ENCODE measurements at places on chromosomes 5 and 9. TPM values are rescaled to one million over a fixed set of nuclear protein-coding genes. Genes with fewer than 3 reads are reported as not detected.

Gene SPARC
- total RNA-seq, result 1,393 TPM

Gene SLIT3
- total RNA-seq, result 39.0 TPM

Gene DOCK8
- 11.1 TPM for total RNA-seq

Gene ZSWIM6
- total RNA-seq, result 12.8 TPM

Gene WNK2
- total RNA-seq, result 3.8 TPM

DNA sequence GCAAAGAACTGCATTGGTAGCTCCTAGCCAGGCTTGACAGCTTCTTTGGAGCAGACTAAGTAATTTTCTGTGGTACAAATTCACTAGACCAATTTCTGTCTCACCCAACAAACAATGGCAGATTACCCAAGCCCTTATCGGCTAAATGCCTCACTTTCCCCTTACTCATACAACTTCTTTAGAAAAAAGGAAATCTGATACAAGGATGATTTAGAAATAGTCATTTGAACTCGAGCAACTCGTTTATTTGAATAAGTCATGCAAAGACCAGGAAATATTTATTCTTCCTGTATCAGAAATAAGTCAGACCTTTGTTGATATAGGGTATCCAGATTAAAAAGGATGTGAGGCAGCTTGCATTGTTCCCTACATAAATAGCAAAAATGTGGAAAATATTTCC is 170.4 kb upstream of the CDH6 start:
- H3K27me3 ChIP-seq, result no peaks in the 10 kb centered on the region
- no peaks in the 10 kb centered on the region for H3K4me1 ChIP-seq
- H3K4me3 ChIP-seq, result no peak overlapping the region
- DNase-seq, result no peak

DNA sequence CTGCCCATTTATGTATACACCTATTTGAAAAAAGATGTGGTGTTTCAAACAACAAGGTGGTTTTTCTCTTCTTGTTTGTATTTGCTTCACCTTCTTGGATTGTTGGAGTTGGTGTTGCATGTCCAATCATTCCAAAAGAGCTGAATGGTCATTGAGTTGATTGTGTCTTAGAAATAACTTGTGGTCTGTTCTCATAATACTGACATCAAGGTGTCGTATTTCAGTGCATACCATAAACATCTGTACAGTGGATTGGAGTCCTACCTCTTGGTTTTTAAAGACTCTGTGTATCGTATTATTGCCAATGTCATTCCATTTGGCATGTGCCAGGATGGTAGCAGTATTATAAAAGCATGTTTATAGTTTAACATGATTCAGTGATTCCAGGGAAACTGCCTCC is 73.2 kb downstream of the TRIO start:
- H3K4me3 ChIP-seq, result no peak overlapping the region
- no peak overlapping the region for H3K27ac ChIP-seq
- DNase-seq, result no peak
- no peaks in the 10 kb centered on the region for H3K27me3 ChIP-seq
- no peaks in the 10 kb centered on the region for H3K4me1 ChIP-seq
- H3K36me3 ChIP-seq, result no peaks in the 10 kb centered on the region

DNA sequence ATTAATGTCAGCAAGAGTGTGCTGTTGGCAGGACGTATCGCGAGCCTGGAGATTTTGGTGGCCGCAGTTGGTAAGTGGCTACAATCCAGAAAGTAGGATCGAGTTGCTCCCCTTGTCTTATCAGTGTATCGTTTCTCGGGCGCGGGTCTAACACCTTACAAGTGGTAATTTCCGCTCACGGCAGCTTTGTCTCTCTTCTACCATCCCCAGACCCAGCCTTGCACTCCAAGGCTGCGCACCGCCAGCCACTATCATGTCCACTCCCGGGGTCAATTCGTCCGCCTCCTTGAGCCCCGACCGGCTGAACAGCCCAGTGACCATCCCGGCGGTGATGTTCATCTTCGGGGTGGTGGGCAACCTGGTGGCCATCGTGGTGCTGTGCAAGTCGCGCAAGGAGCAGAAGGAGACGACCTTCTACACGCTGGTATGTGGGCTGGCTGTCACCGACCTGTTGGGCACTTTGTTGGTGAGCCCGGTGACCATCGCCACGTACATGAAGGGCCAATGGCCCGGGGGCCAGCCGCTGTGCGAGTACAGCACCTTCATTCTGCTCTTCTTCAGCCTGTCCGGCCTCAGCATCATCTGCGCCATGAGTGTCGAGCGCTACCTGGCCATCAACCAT is 1.1 kb downstream of the PTGER4 start:
- no peaks in the 10 kb centered on the region for H3K27me3 ChIP-seq
- H3K27ac ChIP-seq, result peak overlapping the region; percentile 93
- H3K4me3 ChIP-seq, result peak overlapping the region; percentile 61
- peak; percentile 30 for DNase-seq

DNA sequence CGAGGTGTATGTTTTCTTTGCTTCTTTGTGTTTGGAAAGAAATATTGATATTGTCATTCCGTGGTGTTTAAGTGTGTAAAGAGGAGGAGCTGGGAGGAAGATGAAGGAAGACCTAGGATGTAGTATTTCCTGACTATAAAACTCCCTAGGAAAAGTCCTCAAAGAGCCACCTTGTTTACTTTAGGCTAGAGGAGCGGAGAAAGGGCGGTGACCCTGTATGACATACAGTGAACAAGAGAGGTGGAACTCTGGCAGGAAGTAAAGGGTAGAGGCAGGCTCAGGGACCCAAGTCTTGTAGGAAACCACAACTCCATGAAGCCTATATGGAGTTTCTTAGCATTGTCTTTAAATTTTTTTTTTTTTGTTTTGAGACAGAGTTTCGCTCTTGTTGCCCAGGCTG is 303.9 kb downstream of the DOCK8 start:
- no peaks in the 10 kb centered on the region for H3K4me1 ChIP-seq
- no peaks in the 10 kb centered on the region for H3K27me3 ChIP-seq
- H3K4me3 ChIP-seq, result no peak overlapping the region
- no peaks in the 10 kb centered on the region for H3K36me3 ChIP-seq

GRCh38 chr5:136094189-136094912 is 38.3 kb upstream of the SMAD5 start:
- no peak overlapping the region for H3K27ac ChIP-seq
- H3K4me1 ChIP-seq, result no peaks in the 10 kb centered on the region
- no peak for DNase-seq
- H3K4me3 ChIP-seq, result no peak overlapping the region
- H3K27me3 ChIP-seq, result no peaks in the 10 kb centered on the region

DNA sequence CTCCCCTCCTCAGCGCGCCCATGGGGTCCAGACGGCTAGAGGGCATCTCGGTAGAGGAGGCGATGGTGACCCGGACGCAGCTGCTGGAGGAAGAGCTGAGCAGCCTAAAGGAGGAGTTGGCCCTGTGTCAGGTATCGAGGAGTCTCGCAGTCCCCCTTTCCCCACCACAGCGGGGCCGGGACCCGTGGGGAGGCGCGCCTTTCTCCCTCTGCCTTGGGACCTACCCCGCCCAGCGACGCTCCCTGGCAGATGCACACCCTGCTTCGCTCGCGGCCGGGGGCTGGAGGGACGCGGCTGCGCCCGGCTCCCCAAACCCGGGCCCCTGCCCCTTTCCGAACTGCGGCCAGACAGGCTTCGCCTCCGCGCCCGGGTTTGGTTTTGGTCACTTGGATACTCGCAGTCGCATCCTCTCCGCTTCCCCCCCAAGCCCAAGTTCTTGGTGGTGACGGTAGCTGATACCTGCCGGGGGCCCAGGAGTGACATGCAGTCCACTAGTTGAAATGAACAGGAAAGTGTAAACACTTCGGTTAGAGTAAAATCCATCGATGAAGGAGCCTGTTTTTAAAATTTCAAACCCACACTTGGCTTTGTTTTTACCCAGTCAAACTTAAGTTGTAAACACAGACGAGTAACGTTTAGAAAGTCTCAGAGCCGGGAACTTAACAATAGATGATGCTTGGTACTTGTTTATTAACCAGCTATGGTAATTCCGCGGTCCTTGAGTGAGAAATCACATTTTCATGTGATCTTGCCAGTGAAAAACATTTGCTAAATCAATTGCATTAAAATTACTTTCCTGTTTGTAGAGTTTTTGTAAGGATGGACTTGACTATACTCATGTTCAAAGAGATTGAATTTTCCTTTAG is 688 bp downstream of the CNTLN start:
- no peaks in the 10 kb centered on the region for H3K4me1 ChIP-seq
- H3K27ac ChIP-seq, result peak overlapping the region; percentile 89
- DNase-seq, result peak; percentile 16
- no peaks in the 10 kb centered on the region for H3K27me3 ChIP-seq

DNA sequence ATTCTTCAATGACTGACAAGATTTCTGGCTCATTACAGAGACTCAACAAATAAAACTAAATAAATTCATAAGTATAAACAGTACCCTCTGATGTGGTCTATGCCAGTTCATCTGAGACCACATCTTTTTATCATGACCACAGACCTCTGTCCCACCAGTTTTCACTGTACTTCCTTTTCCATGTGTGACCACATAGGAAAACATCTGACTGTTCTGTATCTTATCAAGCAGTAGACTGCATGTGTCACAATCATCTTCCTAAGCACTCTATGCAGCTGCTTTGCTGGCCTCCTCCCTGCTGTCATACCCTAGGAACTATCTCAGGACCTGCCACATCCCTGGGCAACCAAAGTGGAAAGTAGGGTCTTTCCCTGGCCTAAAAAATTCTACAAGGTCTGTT is 205.0 kb upstream of the ZNF462 start:
- H3K36me3 ChIP-seq, result no peaks in the 10 kb centered on the region
- H3K27me3 ChIP-seq, result no peaks in the 10 kb centered on the region
- H3K4me3 ChIP-seq, result no peak overlapping the region
- no peak overlapping the region for H3K27ac ChIP-seq

GRCh38 chr9:77092536-77092935 is 73.1 kb downstream of the FOXB2 start:
- H3K36me3 ChIP-seq, result no peaks in the 10 kb centered on the region
- DNase-seq, result no peak
- no peaks in the 10 kb centered on the region for H3K4me1 ChIP-seq
- H3K4me3 ChIP-seq, result no peak overlapping the region
- H3K27ac ChIP-seq, result no peak overlapping the region

GRCh38 chr5:134063188-134063820 is 51.2 kb upstream of the TCF7 start:
- no peak overlapping the region for H3K27ac ChIP-seq
- H3K4me3 ChIP-seq, result no peak overlapping the region
- no peaks in the 10 kb centered on the region for H3K27me3 ChIP-seq
- no peak for DNase-seq
- H3K4me1 ChIP-seq, result no peaks in the 10 kb centered on the region

- peak overlapping the region; percentile 70 for H3K27ac ChIP-seq
- no peaks in the 10 kb centered on the region for H3K27me3 ChIP-seq
Observed at GRCh38 chr9:94946256-94946655, 219.8 kb downstream of the AOPEP start.

DNA sequence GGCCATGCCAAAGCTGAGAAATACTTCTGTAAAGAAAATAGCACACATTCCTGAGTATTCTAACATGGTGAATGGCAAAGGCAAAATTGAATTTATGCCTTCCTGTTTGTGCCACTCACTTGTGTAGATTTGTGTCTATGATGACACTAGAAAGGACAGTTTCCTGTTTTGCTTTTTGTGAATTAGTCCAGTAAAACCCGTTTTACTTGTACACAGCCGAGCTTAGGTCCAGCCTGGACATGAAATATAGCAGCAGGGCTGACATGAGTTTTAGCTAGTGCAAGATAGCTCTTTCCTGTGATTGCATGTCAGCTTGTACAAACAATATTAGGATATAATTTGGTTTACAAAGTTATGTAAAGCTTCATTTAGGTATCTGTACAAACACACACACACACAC is 1891.7 kb upstream of the WWC1 start:
- H3K36me3 ChIP-seq, result no peaks in the 10 kb centered on the region
- DNase-seq, result no peak
- no peaks in the 10 kb centered on the region for H3K27me3 ChIP-seq
- no peak overlapping the region for H3K27ac ChIP-seq
- H3K4me1 ChIP-seq, result no peaks in the 10 kb centered on the region
- no peak overlapping the region for H3K4me3 ChIP-seq

DNA sequence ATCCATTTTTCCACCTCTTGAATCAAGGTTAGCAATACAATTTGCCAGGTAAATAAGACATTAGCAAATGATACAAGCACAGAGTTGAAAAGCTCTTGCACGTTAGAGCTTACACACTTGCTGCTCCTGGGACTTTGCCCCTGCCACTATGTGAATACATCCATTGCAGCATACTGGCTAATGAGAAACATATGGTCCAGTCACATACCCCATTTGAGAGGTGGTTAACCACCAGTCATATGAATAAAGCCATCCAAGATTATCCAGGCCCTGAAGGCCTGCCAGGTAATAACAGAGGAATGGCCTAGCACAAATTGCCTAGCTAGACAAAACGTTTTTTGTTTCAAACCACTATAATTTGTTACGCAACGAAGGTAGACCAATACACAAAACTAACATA is 45.8 kb upstream of the FTMT start:
- no peak for DNase-seq
- no peaks in the 10 kb centered on the region for H3K27me3 ChIP-seq
- no peaks in the 10 kb centered on the region for H3K36me3 ChIP-seq
- no peaks in the 10 kb centered on the region for H3K4me1 ChIP-seq

GRCh38 chr5:166346726-166347374 is 1944.6 kb upstream of the WWC1 start:
- no peak overlapping the region for H3K27ac ChIP-seq
- H3K4me1 ChIP-seq, result no peaks in the 10 kb centered on the region
- no peaks in the 10 kb centered on the region for H3K36me3 ChIP-seq
- H3K27me3 ChIP-seq, result no peaks in the 10 kb centered on the region
- no peak overlapping the region for H3K4me3 ChIP-seq

DNA sequence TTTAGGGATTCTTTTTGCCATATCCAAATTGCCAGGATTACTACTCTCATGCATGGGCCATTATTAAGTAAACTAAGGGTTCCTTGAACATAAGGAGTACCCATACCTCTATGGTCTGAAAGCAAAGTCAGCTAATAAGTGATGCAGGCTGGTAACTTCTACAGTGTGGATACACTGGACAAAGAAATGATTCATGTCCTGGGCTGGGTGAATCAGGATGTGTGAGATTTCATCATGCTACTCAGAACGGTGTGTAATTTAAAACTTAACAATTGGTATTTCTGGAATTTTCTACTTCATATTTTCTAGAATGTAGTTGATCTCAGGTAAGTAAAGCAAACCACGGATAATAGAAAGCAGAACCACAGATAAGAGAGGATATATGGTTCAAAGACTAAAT is 428.8 kb downstream of the CHSY3 start:
- no peak for DNase-seq
- H3K36me3 ChIP-seq, result no peaks in the 10 kb centered on the region
- no peak overlapping the region for H3K27ac ChIP-seq
- no peak overlapping the region for H3K4me3 ChIP-seq

DNA sequence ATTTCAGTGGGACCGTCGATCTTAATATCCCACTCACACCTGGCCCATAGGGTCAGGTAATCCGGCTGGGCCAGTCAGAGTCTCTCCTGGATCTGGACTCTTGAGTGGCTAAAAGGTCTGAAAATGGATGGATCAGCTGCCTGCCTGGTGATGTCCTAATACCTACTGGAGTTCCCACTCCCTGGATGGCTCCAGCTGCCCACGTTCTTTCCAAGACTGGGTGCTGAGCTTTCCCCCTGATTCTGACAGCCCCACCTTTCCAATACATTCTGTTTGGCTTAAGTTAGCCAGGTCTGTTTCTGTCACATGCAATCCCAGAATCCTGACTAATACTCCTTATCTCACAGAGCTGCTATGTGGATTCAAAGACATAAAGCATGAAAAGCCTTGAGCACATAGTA is 10.2 kb downstream of the SH3PXD2B start:
- H3K27ac ChIP-seq, result peak overlapping the region; percentile 93
- no peak for DNase-seq
- no peaks in the 10 kb centered on the region for H3K36me3 ChIP-seq
- H3K27me3 ChIP-seq, result no peaks in the 10 kb centered on the region

GRCh38 chr5:124906339-124907097 is 160.1 kb upstream of the ZNF608 start:
- H3K27me3 ChIP-seq, result no peaks in the 10 kb centered on the region
- H3K4me1 ChIP-seq, result peaks cover 61% of the 10 kb centered on the region
- no peak overlapping the region for H3K4me3 ChIP-seq

All from tibial nerve (tissue), 4 donors.